NCI-H2029 (cell line): ENCODE measurements at places on chromosomes 1 and 21.
A peak's percentile ranks its signal among the peaks of the same experiment; 100 is the strongest.

GRCh38 chr1:169594391-169594790 is 8.1 kb upstream of the F5 start:
- no peak for DNase-seq

- peak; percentile 36 for DNase-seq
Observed at GRCh38 chr1:7389201-7389905, 381.7 kb upstream of the VAMP3 start.

DNA sequence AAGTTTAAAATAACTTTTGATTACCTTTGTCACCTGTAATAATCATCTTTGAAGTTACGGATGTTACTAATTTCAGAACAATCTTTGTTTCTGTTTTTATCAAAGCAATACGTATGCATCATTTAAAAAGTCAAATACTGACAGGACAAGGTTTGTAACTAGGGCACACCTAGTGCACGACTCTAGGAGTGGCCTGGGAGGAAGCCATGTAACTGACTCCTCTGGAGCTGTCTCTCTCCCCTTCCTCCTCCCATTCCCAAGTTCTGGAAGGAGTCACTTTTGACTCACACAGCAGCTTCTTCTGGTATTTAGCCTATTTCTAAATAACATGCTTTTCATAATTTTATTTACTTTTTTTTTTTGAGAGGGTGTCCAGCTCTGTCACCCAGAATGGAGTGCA is 11.8 kb upstream of the RAP1GAP start:
- no peak for DNase-seq

DNA sequence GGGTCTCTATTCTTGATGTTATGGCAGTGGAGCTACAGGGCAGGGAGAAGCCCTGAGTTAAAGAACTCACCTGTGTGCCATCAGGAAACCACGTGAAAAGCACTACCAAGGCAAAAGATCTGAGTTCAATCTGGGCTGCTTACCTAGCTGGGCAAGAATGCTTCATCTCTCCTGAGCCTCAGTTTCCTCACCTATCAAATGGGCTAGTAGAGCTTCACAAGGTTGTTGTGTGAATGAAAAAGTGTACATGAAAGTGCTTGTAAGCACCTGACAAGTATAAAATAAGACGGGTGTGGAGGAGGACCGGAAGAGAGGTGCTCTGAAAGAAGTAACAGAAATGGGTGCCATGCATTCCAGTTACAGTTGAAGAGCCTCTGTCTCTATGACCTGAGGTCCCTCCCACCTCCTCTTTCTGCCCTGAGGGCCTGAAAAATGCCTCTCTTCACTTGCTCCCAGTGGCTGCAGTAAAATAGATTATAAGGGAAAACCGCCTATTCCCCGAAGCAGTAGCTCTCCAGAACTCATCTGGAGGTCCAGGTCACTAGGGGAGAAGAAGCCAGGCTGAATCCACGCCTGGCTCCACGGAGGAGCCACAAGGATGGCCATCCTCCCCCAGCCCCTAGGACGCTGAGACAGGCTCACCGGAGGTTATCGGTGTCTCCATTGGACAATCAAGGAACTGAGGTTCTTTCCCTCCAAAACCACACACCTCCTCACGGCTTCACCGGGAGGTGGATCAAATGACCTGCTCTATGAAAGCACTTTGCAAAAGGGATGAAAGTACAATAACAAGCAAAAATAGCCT is 1.4 kb downstream of the GPR161 start:
- DNase-seq: no peak

GRCh38 chr1:223460566-223461189 is 67.5 kb downstream of the CCDC185 start:
- DNase-seq: no peak

GRCh38 chr1:94532077-94532476 is 9.5 kb downstream of the F3 start:
- DNase-seq: no peak
